ENCODE measurements at places on chromosomes 6 and 20.

DNA sequence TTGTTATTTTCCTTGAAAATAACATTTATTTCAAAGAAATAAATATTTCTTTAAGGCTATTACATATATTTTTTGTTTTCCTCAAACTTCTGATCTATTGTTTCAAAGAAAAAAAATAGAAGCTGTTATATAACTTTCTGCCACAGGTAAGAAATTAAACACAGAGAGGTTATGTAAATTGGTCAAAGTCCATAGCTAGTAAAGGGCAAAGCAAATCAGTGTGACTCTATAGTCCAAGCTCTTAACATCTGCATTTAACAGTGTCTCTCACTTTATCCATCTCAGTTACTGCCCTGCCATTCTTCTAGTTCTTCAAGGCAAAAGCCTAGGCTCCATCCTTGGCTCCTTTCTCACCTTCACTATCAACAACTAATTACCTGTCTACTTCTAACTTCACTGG, 57.1 kb downstream of the RWDD2A start:
- DNase-seq: no peak

- DNase-seq: no peak
Measured at GRCh38 chr6:21752054-21752811, 158.7 kb downstream of the SOX4 start.

DNA sequence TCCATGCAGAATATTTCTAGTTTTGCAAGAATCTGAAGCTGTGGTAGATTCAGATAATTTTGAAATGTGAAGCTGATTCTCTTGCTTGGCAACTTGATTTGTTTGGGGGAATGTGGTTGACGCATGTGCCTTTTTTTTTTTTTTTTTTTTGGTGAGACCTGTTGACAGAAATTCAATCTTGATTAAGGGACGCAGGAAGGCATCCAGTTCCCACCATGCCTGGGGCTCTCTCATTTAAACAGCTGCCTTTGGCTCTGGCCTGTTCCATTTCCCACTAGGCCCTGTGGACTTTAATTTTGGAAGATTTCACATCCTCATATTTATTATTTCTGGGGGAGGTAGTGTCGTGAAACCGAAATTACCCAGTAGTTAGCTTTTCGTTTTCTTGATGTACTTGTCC, 8.6 kb downstream of the TPX2 start:
- DNase-seq: no peak

GRCh38 chr20:49558826-49559225, 9.1 kb downstream of the PTGIS start:
- DNase-seq: no peak

GRCh38 chr6:93784794-93785693, 365.7 kb upstream of the EPHA7 start:
- no peak for DNase-seq

- DNase-seq: no peak
Measured at GRCh38 chr6:121187200-121187832, 147.0 kb downstream of the TBC1D32 start.

DNA sequence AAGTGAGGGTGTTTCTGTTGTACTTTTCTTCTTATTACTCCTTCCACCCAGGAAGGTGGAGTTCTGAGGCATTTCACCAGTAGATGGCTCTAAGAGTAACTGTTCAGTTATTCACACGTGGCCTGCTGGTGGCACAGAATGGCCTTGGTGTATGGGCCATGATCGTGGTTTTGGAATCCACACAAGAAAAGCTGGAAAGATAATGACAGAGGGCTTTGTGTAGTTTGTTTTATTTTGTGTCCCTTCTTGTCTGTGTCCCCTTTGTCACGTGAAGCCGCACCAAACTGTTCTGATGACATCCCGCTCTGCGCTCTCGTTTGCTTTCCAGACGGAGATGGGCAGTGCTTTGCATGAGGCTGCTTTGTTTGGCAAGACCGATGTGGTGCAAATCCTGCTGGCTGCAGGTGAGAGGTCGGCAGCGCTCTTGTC, 93.4 kb downstream of the ANKS1A start:
- no peak for DNase-seq

- DNase-seq: no peak
Measured at GRCh38 chr6:138620630-138621029, 121.3 kb upstream of the NHSL1 start.

GRCh38 chr20:59484228-59484627, 120.1 kb upstream of the PHACTR3 start:
- no peak for DNase-seq

DNA sequence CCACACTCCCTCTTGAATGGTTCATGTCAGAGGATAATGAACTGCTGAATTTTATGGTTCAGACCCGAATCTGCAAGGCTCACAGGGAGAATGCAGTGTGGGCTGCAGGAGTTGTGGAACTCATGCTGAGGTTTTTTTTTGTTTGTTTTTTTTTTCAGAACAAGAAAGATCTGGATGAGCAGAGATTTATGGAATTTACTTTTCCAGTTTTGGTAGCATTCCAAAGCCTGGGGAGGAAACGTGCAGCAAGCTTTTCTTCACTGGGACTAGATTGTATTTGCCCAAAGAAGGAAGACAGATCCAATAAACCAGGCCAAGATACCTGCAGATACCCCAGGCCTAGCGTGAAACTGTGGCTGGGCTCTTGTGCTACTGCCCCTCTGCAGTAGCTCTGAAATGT, 223.9 kb upstream of the TAB2 start:
- no peak for DNase-seq

DNA sequence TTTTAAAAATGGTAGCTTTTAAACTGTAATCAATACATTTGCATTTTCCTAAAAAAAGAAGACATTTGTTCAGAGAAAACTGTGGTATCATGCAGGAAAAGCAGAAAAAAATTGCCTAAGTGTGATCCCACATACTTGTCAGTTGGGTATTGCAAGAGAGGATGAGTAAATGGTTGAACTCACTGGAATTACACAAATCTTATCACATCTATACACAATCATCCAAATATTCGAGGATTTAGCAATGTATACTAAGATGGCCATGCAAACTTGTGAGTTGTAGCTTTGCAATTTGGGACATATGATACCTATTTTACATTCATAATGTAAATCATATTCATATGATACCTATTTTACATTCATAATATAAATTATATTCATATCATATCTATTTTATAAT, 58.2 kb upstream of the GJE1 start:
- DNase-seq: no peak

GRCh38 chr6:3506200-3506599, 49.4 kb upstream of the SLC22A23 start:
- DNase-seq: no peak

DNA sequence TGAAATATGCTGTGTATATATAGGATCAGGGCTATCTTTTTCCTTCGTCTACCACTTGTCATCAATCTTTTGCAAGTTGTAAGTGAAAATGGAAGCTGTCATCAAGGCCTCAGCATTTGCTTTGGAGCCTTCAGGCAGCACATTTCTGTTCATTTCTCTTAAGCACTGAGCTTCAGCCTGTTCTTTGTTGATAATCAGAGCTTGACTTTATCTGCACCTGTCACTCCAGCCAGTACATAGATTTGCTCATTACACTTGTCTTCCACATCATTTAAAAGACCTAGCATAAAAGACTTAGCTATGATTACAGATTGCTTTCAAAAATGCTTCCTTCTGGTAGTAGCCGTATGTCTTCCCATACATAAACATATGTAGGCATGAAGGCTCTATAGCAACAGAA, 189.8 kb upstream of the GRIK2 start:
- DNase-seq: no peak

GRCh38 chr20:32226391-32226790, 18.7 kb downstream of the POFUT1 start:
- DNase-seq: no peak

- DNase-seq: no peak
Measured at GRCh38 chr6:144543006-144543871, 258.1 kb downstream of the UTRN start.

- DNase-seq: no peak
Measured at GRCh38 chr6:122714059-122714458, 65.5 kb upstream of the FABP7 start.

DNA sequence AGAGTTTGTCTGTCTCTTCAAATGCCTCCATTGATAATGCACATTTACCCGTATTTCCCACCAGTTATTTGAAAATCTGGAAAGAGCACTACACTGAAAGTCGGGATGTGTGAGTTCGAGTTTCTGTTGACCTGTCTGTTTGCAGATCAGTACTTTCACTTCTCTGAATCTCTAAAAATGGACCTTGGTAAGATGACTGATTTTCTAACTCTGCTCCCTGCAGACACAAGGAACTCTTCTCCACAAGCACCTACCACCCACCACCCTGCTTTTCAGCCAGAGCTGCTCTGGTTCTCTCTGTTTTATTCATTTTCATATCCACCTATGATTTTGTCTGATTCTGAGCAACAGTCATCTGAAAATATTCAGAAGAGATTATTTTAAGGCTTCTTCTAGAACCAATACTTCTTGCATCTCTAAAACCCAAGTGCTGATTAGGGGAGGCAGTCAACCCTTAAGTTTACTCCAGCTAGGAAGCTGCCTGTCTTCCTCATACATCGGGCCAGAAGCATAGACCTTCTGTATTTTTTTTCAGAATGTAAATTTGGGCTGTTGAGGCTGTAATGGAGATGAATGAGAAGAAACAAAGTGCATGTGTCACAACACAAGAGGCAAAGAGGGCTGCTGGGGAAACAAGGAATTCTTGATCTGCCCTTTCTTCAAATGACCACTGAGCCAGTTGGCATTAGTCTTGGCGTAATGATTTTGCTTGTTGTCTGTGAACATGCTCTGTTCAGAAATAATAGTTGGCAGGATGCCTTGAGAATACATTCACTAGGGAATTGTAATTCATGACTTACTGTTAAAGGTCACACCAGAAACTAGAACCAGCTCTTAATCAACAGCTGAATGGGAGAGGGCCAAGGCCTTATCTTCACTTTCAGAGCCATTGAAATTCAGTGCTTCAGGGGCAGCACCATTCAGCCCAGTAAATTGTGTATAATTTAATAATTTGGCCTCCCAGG, 85.4 kb upstream of the MYLIP start:
- no peak for DNase-seq

DNA sequence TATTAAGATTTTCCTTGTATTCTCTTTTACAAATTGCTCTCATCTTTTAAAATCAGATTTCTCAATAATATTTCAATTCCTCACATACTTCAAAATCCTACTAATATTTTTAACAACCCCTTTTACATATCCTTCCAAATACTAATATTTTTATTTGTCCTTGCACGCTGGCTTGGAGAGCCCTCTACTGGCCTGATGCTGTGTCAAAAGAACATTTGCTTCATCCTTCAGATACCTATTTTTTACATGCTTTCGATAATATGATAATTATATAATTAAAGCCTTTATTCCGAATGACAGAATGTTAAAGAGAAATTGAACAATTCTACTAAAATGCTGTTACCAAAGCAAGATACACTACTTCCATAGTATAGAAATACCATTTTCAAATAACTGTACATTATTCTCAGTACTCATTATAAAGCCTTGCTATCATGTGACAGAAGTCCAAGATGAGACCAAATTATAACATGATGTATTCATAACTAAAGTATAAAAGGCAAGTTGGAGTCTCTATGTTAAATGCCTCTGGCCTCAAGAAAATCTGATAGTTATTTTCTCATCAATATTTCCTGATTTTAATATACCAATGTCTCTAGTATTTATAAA, 39.0 kb upstream of the PLN start:
- no peak for DNase-seq

DNA sequence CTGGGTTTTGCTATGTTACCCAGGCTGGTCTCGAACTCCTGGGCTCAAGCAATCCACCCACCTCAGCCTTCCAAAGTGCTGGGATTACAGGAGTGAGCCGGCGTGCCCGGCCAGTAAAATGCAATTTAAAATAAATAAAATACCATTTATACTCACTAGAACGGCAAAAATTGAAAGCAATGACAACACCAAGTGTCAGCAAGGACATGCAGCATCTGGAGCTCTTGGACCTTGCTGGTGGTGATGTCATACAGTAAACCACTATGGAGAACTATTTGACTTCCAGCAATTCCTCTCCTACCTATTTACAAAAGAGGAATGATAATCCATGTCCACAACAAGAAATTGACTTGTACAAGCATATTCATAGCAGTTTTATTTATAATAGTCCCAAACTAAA, 105.7 kb upstream of the PHACTR1 start:
- DNase-seq: no peak

DNA sequence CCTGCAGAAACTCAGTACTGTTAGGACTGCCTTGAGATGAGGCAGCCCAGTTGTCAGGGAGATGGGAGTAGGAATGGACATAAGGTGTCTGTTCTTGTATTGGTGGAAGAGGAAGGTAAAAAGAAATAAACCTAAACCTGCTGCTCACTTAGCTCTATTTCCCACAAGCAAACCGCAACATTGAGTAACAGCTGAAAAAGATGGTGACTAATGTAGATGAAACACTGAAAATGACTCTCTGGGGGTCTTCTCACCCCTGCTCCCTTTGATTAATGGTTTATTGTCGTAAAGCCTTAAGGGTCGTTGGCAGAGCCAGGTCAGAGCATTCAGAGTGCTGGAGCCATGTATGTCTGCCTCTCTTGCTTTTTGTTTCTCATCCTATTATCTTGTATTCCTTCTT, 87.5 kb downstream of the FOXO3 start:
- DNase-seq: no peak

- DNase-seq: no peak
Measured at GRCh38 chr20:38601216-38602184, at the start of gene ARHGAP40. TSS of gene ARHGAP40 (plus strand) at chr20:38601809.

GRCh38 chr6:5174756-5175549, 85.8 kb downstream of the LYRM4 start:
- DNase-seq: no peak

- no peak for DNase-seq
Measured at GRCh38 chr6:134172706-134173365, 120.4 kb upstream of the SLC2A12 start.

GRCh38 chr20:31770243-31770642, 31.2 kb downstream of the TPX2 start:
- DNase-seq: no peak

GRCh38 chr6:79548304-79548703, 11.1 kb upstream of the LCA5 start:
- DNase-seq: no peak

- no peak for DNase-seq
Measured at GRCh38 chr6:109013656-109014305, 80.9 kb downstream of the SESN1 start.

GRCh38 chr6:136521427-136521826, 28.8 kb downstream of the MAP7 start:
- DNase-seq: no peak

DNA sequence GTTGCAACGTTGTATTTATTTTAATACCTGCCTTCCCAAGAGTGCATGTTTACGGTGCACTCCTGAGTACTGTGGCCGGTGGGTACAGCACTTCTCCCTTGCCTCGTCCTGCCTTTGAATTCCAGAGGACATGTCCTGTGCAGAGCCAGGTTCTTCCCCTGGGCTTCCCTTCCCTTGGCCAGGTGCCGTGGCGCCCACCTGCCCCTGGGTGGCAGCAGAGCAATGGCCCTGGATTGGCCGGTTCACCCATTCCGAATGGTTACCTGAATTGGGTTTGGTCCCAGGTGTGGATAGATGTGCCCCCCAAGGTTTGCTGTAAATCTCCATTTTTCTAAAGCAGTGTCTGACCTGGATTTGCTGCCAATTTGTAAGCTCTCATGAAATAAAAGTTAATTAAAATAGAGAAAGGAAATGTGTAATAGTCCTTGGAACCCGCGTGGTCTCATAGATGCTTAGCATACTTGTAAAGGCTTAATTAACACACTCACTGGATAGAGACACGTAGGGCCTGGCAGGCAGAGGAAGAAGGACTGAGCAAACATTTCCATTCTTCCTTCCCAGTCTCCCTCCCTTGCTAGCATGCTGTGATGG, 40.6 kb downstream of the DTD1 start:
- DNase-seq: no peak
